Urothelium cell line (cell line): ENCODE measurements at places on chromosomes 4 and X.

- DNase-seq = peak; percentile 25
These were observed 1.5 kb downstream of the EVC start for GRCh38 chr4:5712517-5712916.

GRCh38 chr4:38411092-38411491 is 252.9 kb upstream of the KLF3 start:
- no peak for DNase-seq

DNA sequence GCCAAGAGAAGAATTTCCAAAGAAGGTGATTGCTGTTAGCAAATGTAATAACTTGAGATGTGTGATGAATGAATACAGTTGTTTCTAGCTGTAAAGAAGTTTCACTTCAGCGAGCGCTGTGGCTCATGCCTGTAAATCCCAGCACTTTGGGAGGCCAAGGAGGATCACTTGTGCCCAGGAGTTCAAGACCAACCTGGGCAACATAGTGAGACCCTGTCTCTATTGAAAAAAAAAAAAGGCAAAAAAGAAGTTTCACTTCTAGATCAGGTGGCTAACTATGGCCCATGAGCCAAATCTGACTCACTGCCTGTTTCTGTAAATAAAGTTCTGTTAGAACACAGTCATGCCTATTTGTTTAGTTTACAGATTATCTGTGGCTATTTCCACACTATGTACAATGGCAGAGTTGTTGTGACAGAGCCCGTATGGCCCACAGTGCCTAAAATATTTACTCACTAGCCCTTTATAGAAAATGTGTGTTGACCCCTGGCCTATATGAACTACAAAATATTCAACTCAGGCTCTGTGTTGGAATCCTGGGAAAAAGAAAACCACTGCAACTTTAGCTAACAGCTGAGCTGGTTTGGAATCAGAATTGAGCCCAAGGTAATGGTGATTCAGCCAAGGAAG is 54.1 kb upstream of the PRPS1 start:
- no peak for DNase-seq

- no peak for DNase-seq
These were observed 226.7 kb upstream of the CENPE start for GRCh38 chr4:103424853-103425252.

GRCh38 chr4:184324939-184325477 is 107.3 kb upstream of the ENPP6 start:
- DNase-seq = no peak

DNA sequence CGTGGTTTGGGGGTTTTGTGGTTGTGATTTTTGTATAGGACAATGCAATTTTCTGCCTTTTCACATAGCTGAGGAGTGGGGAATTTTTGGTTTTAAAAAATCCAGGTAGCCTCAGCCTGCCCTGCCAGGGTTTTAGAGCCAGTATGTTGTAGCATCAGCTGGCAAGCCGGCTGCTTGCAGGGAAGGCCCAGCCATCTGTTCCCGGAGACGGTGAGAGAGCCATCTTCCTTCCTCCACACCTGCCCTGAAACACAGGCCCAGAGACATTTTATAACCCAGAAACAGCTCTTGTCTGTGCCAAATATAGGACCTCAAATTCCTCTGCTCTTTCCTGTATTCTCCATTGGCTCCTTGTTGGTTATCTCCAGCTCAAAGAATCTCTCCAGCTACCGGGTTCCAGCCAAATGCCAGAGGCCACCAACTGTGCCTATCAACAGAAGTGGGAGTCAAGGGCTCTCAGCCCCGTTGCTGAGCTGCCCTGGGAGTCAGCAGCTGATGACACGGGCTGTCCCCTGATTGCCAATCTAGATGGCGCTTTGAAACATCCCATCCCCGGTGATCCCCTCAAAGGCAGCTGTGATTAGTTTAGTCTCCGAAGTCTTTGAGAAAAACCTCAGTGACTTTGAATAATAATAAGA is 595.2 kb downstream of the MID1IP1 start:
- DNase-seq = no peak

DNA sequence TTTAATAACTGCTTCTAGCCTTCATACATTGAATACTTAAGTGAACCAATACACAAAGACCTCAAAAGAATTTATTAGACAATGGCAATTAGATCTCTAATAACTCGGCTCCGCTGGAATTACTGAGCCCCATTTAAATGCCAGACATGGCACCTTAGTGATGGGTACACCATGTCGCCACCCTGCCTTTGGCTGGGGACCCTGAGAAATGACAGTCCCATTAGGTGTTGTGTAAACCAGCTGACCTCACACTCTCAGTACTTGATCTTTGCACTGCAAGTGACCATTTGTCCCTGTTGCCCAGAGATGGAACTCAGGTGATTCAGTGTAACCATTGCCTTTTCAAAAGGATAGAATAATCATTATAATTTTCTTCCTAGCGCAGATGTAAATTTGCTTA is 144.6 kb upstream of the SMARCAD1 start:
- no peak for DNase-seq

DNA sequence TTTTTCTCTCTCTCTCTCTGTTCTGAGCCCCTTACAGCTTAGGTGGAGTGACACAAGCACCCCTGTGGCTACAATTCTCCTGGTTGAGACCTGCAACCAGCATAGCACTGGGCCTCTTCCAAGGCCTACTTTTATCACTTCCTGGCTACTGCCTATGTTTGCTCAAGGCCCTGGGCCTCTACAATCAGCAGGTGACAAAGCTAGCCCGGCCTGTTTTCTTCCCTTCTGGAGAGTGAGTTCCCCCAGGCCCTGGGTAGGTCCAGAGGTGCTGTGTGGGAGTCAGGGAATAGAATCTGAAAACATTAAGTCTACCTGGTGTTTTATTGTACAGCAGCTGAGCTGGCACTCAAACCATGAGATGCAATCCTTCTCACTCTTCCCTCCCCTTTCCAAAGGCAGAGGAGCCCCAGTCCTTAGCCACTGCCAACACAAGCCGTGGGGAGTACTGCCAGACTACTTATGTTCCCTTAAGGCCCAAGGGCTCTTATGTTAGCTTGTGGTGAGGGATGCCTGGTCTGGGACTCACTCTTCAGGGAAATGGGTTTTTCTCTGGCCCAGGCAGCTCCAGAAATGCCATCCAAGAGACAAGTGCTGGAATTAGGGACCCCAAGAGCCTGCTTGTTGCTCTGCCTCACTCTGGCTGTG is 23.8 kb upstream of the MAGEC3 start:
- no peak for DNase-seq

- DNase-seq = no peak
These were observed 52.2 kb downstream of the AFM start for GRCh38 chr4:73533515-73534422.

GRCh38 chrX:12329476-12329875 is 191.2 kb downstream of the FRMPD4 start:
- no peak for DNase-seq

- no peak for DNase-seq
These were observed 40.7 kb downstream of the ZBTB49 start for GRCh38 chr4:4330794-4331193.

GRCh38 chr4:87120411-87121162 is 99.8 kb downstream of the KLHL8 start:
- DNase-seq = no peak

- DNase-seq = no peak
These were observed 18.9 kb upstream of the SMIM10 start for GRCh38 chrX:134971926-134972325.

DNA sequence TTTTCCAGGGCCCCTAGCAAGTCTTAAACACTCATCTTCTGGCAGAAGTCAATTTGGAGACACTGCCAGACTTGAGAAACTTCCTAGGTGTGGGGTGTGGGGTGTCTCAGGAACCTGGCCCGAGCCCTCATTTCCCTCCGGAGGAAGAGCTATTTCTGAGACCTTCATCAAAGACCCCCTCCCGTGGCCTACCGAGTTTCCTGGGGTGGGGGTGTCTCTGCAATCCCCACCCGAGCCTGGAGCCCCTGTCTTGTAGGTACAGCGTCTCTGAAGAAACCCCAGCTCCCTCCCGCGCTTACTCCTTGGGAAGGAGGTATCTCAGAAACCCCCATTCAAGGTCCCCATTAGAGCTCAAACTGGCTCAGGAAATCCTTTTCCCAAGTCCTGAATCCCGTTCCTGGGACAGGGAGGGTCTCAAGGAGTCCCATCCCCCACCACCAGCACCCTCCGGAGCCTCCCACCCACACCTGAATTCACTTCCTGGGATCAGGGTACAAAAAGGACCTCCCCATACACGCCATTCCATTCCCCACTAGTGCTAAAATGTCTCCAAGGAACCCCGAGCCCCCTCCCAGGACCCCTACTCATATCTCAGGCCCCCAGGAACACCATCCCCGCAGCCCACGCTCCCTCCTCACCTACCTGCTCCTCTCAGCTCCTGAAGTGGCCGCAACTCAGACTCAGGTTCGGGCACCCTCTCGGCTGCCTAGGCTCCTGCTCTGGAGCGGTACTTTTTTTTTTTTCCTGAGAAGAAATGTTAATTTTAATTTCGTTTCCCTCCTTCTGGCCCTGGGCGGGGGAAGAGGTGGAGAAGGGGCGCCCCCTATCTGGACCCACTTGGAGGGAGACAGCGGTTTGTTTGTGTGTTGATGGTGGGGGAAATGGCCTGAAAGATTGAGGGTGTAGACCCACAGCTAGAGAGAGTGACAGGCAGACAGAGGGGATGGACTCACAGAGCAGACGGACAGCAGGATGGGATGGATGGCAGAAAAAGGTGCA is 1.1 kb downstream of the SLC38A5 start:
- no peak for DNase-seq

DNA sequence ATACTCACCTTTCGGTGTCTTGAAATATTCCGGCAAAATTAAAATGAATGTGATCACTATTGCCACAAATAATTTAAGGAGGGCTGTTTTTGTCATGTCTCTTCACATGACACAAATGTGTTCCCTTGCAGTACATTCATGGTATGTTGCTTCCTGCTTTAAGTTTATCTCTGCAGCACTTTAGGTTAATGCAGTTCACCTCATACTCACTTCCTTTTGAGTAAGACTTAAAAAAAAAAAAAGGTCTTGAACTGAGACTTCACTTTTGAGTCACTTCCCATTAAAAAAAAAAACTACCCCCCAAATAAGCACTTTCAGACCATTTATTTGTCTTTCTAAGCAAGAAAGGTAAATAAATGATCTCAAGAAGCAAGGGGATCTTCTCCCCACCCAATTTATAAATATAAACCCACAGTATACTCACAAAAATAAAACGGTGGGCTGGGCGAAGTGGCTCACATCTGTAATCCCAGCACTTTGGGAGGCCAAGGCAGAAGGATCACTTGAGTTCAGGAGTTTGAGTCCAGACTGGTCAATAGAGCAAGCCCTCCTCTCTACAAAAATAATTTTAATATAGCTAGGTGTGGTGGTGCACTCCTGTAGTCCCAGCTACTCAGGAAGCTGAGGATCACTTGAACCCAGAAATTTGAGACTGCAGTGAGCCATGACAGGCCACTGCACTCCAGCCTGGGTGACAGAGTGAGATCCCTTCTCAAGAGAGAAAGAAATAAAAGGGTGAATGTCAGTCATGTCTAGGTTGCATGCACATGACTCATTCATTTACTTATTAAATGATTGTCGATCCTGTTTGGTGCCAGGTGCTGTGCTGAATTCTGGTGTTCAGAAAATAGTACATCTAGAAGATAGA is at the start of gene TMEM156:
TMEM156 (minus strand) TSS at position 192 of the 868 bp plus-strand sequence; CDS start at position 96, 96 bp downstream.
- DNase-seq = no peak

GRCh38 chr4:87093443-87094123 is 126.8 kb downstream of the KLHL8 start:
- DNase-seq = peak; percentile 44

DNA sequence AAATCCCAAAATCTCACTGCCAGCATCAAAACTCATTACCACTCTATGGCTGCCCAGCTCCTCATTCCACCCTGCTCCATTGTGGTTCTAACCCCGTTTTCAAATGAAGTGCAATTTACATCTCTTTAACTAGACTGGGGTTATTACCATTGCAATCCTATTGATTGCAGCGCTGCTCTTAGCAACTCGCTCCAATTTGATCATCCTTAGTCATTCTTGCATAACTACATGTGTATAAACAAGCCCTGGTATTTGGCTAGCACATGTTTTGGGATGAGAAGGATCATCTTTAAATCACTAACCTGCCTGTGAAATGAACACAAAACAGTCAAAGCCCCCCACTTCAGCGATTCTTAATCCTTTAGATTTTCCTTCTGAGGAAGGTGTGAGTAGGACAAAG is 340.1 kb upstream of the PPARGC1A start:
- DNase-seq = no peak

DNA sequence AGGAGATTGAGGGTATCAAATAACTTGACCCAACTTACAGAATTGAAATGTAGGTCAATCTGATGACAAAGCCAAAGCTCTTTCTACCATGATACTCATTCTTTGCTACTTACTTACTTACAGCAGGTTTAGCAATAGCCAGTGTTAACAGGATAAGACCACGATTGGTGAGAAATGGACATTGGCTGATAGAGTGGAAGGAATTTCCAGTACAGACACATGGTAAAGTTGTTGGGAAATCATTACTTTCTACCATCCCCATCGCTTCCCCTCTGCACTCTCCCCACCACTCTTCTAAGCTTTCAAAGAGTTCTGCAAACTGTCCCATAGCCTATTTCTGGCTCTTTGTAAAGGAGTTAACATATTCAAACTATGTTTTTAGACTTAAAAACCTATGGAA is 119.7 kb downstream of the CHRNA9 start:
- no peak for DNase-seq

- DNase-seq = no peak
These were observed 106.8 kb downstream of the COL25A1 start for GRCh38 chr4:109195646-109196045.

GRCh38 chrX:68464796-68465195 is 31.5 kb upstream of the OPHN1 start:
- DNase-seq = no peak

GRCh38 chr4:103060453-103061148 is 16.0 kb downstream of the SLC9B2 start:
- DNase-seq = no peak

DNA sequence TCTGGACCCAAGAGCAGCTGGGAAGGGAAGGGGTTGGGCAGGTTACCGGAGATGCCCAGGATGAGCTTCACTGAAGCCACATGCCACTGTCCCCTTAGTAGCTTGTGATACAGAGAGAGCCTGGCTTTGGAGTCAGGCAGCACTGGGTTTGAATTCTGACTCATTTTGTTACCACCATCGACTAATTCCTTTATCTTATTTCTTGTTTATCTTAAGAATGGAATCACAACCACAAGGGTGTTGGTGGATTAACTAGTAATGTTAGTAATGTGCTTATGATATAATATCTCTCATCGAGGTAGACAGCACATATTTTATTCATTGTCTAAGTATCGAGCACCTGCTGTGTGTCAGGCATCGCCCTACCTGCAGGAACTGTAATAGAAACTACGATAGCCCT is 17.7 kb upstream of the STX18 start:
- no peak for DNase-seq

GRCh38 chrX:149274516-149275105 is 230.5 kb downstream of the IDS start:
- peak; percentile 3 for DNase-seq

DNA sequence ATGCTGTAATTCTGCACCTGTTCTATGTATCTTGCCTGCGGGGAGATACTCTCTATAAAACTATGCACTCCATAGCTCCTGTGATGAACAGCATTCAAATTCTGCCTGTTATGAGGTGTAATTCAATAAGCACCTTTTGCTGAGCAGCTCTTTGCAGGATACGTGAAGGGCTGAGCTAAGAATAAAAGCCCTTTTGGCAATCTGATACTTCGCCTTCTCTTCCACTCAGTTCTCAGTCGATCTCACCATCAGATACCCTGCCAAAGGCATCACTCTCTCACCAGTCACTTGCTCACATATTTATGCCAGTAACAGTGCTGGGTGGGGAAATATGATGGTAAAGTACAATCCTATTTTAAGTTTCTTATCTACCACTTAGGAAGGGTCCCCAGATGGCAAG is 67.2 kb downstream of the RPS3A start:
- DNase-seq = no peak
